NCI-H1048 (cell line): ENCODE measurements at places on chromosomes 16 and 17.

DNA sequence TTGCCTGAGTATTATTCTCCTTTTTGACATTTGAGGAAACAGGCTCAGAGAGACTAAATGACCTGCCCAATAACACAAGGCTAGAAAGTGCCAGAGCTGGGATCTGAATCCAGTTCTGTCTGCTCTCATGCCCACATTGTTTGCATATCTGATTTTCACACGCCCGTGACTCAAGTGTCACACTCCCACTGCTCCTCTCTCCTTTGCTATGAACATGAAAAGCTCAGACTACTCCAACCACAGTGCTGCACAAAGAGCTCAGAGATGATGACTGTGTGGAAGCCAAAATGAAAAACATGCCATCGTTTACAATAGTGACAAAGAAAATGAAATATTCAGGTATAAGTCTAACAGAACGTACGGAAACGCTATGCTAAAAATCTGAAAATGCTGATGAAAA is 107.9 kb downstream of the SMG6 start:
- DNase-seq, result no peak

DNA sequence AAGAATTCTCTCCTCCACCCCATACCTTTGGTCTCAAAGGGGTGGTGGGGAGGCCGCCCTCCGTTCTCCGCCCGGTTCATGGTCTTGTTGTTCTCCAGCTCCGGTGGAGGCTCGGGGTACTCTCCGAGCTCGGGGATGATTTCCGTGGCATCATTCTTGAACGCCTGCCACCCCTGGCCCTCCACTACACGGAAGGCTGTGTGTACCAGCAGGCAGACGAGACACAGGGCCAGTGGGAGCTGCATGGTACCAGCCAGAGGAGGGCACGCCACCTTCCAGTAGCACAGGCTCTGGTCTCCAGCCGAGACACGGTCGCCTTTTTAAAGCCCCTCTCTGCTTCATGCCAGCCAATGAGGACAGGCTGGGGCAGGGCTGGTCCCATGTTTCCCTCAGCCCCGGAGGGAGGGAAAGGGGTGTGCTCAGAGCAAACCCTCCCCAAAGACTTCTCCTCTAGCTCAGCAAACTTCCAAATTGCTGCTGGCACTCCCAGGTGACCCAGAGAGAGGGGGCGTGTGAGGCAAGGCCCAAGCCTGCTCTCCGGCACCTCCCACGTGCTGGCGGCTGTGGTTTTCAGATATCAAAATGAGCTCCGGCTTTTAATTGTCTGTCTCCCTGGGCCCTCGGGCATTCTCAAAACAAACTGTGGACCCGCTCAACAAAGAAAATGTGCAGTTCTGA is at the start of gene SOST:
TSS of gene SOST (minus strand) at position 295 of the 678 bp plus-strand sequence. CDS start at position 245, 50 bp downstream.
- no peak for DNase-seq

GRCh38 chr17:17235212-17236174 is 1.5 kb downstream of the FLCN start:
- DNase-seq, result no peak

GRCh38 chr17:57667461-57667923 is 77.6 kb downstream of the CCDC182 start:
- no peak for DNase-seq

- DNase-seq, result no peak
These were observed 709 bp downstream of the STAT5A start for GRCh38 chr17:42288803-42289610.

DNA sequence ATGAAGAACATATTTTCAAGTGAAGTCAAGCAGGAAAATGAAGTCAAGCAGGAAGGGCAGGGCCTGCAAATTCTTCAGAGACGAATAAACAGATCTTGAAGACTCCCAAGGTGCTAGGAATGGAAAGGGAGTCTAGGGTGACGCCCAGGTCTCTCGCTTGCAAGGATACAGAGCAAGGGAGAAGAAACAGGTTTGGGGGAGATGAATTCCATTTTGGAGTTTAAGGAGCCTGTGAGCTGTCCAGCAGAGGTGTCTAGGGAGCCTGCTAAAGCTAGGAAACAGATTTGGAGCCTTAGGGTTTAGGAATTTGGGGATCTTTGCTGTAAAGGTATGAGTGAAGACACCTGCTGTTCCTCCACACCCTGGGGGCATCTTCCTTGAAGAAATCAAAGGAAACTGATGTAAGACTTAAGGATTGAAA is 2.0 kb upstream of the UNKL start:
- no peak for DNase-seq

DNA sequence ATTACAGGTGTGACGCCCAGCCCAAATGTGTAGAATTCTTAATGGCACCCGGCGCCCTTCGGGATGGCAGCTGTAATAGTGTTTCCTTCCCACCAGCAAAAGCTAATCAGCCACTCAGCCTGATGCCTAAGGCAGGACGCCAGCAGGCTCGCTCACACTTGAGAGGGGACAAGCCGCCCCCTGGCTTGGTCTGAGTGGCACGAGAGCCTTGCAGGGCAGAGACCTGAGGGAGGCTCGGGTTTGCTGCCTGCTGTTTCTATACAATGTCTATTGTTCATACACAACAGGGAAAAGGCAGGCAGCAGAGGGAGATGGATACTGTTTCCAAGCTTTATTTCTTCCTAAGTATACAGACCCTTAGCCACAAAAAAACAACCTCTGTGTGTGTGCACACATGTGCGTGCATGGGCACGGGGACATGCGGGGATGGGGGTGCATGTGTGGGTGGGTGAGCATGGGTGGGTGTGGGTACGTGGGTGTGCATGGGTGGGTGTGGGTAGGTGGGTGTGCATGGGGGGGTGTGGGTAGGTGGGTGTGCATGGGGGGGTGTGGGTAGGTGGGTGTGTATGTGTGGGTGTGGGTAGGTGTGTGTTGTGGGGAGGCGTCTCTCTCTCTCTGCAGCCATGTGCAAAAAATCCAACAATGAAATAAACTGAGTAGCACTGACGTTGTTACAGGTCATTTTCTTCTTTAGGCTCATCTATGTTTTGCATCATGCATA is 10.0 kb downstream of the SLC38A8 start:
- DNase-seq, result no peak

DNA sequence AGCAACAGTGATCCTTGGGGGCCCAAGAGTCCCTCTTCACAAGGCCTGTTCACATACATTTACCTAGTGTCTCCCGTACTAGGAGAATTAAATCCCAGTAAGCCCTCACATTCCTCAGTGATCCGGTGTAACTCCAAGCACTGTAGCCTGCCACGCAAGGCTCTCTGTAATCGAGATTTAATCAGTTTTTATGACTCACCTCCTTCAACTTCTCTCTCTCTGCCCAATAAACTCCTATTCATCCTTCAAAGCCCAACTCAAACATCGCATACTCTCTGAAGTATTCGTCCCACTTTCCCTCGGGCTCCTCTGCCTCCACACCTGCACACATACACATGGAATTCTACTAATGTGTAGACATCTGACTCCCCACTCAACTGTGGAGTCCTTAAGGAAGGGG is 141.8 kb downstream of the CMIP start:
- no peak for DNase-seq

DNA sequence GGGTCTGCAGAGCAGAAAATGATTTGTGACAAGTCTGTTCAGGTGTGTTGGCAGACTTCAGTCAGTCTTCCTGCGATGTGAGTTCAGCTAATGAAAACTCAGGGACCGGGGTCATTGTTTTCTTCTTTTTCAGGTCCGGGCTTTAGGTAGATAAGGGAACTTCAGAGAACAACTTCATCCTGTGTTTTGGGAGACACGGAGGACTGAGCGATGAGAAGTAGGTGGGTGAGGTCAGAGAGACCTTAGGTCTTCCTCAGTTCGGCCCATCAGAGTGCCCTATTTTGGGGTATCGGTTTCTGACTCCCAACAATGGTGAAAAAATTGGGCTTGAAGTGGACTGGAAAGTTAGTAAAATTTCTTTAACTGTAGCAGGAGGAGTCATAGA is 88.9 kb upstream of the ATF7IP2 start:
- DNase-seq, result no peak

- no peak for DNase-seq
These were observed 27.1 kb upstream of the SNN start for GRCh38 chr16:11640987-11641817.

- no peak for DNase-seq
These were observed 4.4 kb downstream of the CDK5RAP3 start for GRCh38 chr17:47975189-47975822.

DNA sequence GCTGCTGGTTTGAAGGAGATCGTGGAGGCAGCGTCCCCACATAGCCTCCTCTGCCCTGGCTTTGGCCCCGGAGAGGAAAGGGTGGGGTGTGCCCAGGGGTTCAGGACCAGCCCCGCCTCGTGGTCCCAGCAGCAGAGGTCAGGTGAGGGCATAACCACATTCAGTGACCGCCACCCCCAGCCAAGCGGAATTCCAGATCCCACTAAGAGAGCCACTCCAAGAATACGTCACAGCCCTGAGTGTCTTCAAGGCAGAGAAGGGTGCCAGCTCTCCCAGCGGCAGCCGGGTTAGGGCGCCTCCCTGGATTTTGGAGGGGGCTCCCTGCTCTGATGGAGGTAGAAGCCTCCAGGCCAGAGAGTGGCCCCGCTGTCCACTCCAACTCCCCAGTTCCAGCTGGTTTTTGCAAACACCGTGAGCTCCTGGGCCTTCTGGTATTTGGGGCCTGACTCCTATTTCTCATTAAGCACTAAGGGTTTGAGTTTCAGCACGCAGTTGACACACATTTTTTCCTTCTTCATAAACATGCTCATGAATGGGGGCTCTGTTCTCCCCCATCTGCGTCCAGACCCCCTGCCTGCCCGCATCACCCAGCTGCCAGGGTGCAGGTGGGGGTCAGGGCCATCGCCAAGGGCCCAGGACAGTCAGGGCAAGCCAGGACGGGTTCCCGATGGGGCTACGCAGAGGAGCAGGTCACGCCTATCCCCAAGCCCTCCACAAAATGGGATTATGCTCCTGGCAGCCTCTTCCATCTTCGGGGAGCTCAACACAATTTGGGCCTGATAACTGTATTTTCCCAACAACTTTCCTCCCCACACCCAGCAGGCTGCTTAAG is 98.4 kb upstream of the PLCG2 start:
- DNase-seq, result no peak

- DNase-seq, result no peak
These were observed 22.8 kb downstream of the ABCC1 start for GRCh38 chr16:15972046-15972868.

GRCh38 chr17:40064971-40065768 is 2.4 kb downstream of the THRA start:
- no peak for DNase-seq

DNA sequence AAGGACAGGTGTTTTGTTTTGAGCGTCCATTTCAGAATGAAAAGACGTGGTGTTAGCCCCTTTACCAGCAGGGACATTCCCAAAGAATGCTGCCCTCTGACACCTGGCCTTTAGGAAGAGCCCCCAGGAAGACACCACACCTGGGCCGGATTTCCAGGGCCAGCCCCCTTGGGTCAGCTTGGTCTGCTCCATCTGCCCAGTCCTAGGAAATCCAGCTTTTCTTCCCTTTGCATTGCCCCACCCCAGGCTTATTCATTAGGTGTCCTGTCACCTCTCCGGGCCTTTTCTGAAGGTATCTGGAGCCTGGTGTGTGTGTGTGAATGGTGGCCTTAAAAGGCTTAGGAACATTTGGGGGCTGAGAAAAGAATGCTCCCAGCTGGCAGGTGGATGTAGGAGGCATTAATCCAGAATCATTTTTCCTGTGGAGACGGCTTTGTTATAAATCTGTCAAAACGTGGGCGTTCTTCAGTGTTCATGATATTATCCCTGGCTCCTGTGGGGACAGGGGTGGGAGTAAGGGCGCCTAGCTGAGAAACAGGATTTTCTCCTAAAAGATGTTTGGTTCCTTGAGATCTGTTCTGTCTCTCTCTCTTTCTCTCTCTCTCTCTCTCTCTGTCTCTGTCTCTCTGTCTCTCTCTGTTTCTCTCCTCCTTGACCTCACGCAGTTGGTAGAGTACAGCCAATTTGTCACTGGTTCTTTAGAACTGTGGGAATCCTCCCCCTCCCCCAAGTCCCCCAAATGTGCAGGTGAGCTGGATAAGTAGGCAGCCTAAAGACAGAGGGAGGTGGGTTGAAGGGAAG is 84.0 kb downstream of the NTN1 start:
- DNase-seq, result no peak

DNA sequence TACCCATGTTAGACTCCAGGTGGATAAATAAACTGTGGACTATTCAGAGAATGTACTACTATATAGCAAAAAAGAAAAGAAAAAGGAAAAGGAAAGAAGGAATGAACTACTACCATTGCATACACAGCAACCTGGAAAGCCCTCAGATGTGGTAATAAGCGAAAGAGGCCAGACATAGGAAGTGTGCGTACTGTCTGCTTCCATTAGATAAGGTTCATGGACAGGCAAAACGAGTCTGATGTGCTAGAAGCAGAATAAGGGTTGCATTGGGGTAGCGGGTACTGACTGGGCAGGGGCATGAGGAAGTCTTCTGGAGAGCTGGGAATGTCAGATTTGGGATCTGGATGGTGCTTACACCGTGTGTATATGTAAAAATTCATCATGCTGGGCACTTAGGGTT is 21.8 kb downstream of the CLEC16A start:
- no peak for DNase-seq

- no peak for DNase-seq
These were observed 841 bp upstream of the NDRG4 start for GRCh38 chr16:58499092-58499511.

DNA sequence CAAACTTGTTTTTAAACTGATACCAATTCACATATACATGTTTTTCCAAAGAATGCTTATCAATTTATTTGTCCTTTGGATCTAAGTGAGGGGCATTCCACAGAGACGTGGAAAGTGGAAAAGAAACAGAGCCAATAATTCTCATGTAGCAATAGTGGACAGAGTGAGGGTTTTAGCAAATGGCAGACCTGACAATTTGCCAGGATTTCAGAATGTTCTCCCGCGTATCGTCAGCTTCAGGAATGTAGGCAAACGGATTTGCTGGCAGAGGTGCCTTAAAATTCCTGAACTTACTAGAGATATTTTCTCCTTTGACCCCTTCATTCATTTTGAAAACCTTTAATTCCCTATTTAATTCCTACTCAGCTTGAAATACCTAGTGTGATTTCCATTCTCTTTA is 193.4 kb upstream of the CPHXL start:
- DNase-seq, result no peak

DNA sequence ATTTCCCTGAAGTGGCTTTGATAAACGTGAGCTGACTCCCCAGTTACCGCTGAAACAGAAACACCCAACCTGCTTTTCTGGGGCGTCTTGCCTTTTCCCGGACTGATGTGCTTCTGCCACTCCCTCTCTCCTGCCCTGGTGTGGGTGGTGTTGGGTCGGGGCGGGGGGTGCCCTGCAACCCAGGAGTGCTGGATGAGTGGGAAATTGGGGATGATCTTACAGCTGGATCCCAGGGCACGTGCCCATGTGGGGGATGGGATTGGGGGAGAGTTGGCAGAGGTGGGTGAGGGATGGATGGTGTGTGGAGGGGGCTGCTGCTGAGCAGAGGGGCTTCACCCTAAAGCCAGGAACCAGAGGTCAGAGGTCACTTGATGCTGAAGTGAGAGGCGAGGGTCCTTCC is 28.5 kb downstream of the PGS1 start:
- no peak for DNase-seq

- no peak for DNase-seq
These were observed 33.0 kb downstream of the TMEM100 start for GRCh38 chr17:55689672-55690071.

- DNase-seq, result no peak
These were observed 469.1 kb downstream of the GRIN2A start for GRCh38 chr16:9713156-9713555.
